ENCODE measurements at places on chromosomes 6 and 20.

GRCh38 chr20:16392346-16392745 is 180.9 kb downstream of the KIF16B start:
- no peak for DNase-seq

- DNase-seq: no peak
Observed at GRCh38 chr20:59027741-59028320, 4.3 kb downstream of the ATP5F1E start.

- no peak for DNase-seq
Observed at GRCh38 chr6:83185096-83185495, 8.0 kb downstream of the PGM3 start.

DNA sequence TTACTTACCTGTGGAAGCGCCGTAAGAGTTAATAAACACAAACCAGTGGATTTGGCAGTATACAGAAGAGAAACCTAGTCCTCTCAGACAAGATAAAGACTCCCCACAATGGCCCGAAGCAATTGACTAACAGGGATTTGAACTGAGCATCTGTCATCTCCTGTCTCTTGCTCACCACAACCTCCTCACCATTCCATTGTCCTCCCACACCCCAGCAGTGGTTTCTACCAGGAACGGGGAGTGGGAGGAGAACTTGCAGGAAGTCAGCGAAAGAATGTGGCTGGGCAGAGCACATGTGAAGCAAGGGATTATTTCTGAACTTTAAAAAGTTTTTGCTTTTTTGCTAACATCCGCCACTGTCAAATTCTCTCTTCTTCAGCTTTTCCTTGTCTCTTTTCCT is 24.6 kb upstream of the TAAR1 start:
- DNase-seq: no peak

GRCh38 chr6:20661721-20662120 is 127.5 kb downstream of the CDKAL1 start:
- DNase-seq: no peak

DNA sequence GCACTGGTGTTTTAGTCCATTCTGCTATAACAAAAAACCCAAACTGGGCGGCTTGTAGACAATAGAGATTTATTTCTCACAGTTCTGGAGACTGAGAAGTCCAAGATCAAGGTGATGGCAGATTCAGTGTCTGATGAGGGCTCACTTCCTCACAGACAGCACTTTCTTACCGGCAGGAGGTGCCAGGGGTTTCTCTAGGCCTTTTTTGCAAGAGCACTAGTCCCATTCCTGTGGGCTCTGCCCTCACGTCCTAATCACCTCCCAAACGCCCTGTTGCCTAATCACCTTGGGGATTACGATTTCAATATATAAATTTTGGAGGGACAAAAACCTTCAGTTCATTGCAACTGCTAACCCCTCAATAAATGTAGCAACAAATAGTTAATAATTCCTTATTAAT is 140.0 kb upstream of the SGK1 start:
- DNase-seq: no peak

DNA sequence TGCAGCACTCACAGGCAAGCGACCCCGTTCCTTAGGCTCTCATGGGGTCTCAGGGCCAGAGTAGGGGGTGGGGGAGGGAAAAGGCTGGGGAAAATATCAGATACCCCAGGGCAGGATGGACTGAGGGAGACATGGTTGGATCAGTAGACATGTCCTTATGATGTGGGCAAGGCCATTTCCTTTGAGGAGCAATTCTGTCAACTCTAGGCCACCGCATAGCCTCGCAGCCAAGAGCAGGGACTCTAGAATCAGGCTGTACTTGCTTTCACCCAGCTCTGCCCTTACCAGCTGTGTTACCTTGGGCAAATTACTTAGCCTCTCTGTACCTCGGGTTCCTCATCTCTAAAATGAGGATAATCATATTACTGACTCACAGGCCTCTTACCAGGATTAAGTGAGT is 2.2 kb upstream of the MAPK13 start:
- DNase-seq: no peak
